ENCODE measurements at places on chromosomes 2 and 18.

DNA sequence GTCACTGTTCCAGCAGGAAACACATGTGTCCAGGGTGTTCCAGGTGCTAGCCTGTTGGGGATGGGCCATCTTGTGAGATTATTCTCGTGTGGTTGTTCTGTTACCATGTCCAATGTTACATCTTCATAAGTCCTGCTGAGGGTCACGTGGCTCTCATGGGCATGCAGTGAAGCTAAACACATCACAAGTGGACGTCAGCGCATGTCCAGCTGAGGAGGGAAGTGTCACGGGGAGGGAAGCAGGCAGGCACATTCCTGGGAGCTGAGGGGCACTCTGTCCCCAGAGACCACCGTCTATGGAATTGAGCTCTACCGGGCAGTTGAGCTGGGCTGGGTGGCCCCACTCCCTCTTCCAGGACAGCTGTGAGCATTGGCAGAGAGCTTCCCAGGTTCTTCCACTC, 155.3 kb upstream of the TWIST2 start:
- no peak for DNase-seq

GRCh38 chr2:226304308-226304707, 495.3 kb downstream of the IRS1 start:
- DNase-seq, result no peak

- DNase-seq, result no peak
Measured at GRCh38 chr2:206289391-206289790, 14.9 kb downstream of the ZDBF2 start.

- no peak for DNase-seq
Measured at GRCh38 chr2:212195626-212196025, 343.0 kb downstream of the ERBB4 start.

DNA sequence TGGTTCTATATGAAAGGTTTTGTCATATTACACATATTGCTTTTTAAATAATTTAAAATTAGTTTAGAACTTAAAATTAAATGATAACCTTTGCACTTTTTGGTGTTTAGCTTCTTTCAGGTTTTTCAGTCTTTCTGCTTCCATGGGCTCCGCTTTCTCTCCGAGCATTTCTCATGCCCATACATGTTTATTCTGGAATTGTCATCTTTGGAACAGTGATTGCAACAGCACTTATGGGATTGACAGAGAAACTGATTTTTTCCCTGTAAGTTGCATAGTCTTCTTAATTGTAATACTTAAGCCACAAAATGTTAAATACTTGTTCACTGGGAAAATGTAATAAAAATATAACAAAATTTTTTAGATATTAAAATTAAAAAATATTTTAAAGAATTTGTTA, 31.0 kb downstream of the CYBRD1 start:
- DNase-seq, result no peak

All from NCI-H2081 treated with DMSO at 0.1 percent for 48 hours (cell line).